ENCODE measurements at places on chromosomes 2 and 18.

DNA sequence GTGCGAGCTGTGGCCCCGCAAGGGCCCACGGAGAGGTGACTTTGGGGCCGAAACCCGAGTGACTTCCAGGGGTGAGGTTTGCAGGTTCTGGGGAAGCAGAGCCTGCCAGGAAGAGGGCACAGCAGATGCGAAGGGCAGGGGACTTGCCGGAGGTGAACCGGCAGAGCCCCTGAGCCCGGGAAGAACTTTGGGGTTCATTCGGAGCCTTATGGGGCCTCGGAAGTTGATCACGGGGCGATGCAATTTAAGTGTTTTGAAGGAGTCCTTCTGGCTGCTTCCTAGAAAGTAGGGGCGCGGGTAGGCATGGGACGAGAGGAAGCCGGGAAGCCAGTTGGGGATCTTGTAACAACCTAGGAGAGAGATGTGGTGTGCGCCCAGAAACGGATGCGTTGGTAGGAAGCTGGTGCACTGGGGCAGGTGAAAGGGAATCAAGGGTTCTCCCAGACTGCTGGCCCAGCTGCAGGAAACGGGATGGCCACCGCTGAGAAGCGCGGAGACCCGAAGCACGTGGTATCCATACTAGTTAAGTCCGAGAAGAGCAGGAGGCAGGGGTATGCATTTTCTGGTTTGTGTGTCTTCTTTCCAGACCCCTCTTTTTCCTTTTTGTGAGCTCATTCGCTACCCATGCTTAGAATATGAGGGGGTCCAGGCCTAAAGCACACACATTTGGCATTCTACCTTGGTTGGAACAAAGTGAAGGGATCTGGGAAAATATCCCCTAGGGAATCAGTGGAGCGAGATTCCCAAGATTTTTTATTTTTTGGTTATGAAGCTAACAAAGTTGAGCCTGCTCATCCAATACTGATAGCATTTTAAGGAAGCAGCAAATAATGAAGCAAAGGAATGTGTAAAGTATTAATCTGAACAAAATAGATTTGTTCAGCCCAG is 758 bp downstream of the SCLY start:
- DNase-seq: peak; percentile 64

GRCh38 chr2:31762085-31762484 is 181.3 kb upstream of the SRD5A2 start:
- no peak for DNase-seq

DNA sequence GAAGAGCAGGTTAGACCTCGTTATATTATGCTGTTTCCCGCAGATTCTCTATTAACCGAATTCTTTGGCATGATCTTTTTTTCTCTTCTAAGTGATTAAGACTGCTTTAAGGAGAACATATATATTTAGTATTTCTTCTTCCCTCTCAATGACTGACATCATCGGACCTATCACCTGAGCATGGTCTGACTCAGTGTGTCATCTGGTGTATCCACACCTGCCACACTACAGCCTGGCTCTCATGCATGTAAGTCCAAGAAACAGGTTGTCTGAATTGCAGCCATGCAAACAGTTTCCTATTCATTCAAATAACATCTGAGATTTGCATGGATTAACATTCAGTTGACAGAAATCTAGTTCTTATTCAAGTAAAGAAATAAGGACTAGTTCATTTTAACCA is 55.1 kb upstream of the CWC22 start:
- DNase-seq: no peak

DNA sequence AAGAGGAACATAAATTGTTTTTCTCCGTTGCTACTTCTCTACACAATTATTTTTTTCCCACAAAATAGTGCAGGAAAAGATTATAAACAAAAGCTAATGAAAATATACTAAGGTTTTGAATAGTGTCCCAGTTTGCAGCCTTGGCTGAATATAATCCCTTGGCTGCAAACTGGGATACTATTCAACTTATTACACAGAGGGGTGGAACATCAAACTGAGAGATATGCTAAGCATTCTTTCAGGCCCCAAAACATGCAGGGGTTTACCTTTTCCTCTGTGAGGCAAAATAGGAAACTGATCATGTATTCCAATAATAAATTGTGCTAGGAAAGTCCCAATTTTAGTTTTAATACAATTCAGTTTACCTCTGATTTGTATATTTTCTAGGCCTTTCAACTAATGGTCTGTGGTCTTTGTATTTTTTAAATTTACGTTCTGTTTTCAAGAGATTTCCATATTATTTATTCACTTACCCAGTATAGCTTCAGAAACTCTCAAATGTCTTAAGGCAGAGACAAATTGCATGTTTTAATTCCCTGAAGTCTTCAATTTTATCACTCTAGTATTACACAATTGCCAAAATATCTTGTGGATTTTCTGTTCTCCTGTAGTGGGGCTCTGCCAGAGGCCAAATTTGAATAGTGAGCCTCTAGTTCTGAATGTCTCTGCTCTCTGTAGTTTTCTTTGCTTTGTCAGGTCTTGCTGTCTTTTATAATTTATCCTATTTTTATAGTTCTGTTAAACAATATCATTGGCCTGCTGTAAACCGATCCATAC is 63.9 kb downstream of the PPP1R1C start:
- no peak for DNase-seq

- DNase-seq: no peak
Observed at GRCh38 chr2:196230061-196230854, 58.9 kb upstream of the STK17B start.

DNA sequence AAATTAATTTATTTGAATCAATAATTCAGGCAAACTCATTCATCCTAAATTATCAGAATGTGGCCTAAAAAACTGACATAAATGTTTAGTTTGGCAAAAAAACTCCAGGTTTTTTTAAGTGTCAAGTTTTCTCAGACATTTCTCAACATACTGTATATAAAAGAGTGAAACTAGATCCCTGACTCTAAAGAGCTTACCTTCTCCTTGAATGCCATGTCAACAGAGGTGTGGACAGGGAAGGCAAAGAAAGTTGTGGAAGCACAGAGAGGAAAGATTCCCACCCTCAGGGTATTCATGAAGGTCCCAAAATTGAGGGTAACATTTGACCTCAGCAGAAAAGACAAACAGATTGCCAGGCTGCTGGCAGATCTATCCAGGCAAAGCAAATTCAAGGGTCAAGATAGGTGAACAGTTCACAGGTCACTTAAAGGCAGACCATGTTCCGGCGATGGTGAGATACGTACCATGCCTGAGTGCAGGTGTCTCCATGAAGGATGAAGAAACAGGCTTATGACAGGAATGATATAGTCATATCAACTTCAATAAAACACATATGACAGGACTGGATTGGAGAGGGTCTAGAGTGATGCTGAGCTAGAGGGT is 1638.3 kb upstream of the ZEB2 start:
- no peak for DNase-seq

GRCh38 chr2:86464652-86465051 is 23.5 kb downstream of the KDM3A start:
- DNase-seq: no peak

GRCh38 chr2:44929735-44930273 is 11.7 kb upstream of the SIX3 start:
- DNase-seq: peak; percentile 66

- peak; percentile 30 for DNase-seq
Observed at GRCh38 chr2:65880436-65880835, 448.0 kb upstream of the SPRED2 start.

GRCh38 chr2:201831469-201831868 is 25.1 kb downstream of the CDK15 start:
- no peak for DNase-seq

- no peak for DNase-seq
Observed at GRCh38 chr2:12127638-12128037, 381.2 kb downstream of the LPIN1 start.

DNA sequence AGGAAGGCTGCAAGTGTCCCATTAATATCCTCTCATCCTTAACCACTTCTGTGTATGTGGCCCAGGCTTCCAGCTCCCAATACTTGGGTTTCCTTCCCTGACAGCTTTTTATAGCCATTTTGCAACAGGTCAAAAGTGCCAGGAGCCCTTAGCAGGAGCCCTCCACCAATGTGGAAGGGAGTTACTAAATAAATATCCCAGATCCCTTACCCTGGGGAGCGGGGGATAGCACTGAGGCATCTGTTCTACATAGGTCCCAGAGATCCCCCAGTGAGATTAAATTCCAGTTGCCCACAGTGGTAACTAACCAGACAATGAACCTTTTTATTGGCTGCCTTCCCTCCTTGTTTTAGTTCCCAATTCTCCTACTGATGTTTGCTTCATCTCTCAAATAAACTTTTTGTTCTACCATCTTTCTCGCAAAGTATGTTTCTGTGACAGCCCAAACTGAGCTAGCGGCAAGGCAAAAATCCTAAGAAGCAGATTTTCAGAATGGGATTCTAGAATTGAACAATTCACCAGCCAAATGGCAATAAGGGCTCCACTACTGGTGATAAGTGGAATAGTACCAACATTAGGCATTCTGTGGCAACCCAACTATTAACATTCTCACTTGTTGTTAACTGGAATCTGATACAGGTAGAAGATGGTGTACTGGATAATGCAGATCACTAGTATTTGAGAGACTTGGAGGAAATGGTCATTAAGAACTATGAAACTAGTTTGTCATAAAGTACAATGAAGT is 83.9 kb upstream of the MAPRE2 start:
- peak; percentile 9 for DNase-seq

Measured in ELF-1 (cell line).